Glomerular endothelial cell (primary cell): ENCODE measurements at places on chromosomes 2 and 18. TPM values are rescaled to one million over a fixed set of nuclear protein-coding genes. Genes with fewer than 3 reads are reported as not detected.

ATP5MC3 gene
- 159 and 163 TPM in 2 replicates for total RNA-seq

GCKR gene
- 0.88 and 1.8 TPM in 2 replicates for total RNA-seq

PRSS56 gene
- not detected in 2 replicates for total RNA-seq

SYT4 gene
- not detected in 2 replicates for total RNA-seq

ALPI gene
- not detected in 2 replicates for total RNA-seq

COL5A2 gene
- 110 and 229 TPM in 2 replicates for total RNA-seq
